ENCODE measurements at places on chromosomes 6 and 20.

- DNase-seq, result no peak
Observed at GRCh38 chr20:51804754-51805153, 2.4 kb upstream of the SALL4 start.

DNA sequence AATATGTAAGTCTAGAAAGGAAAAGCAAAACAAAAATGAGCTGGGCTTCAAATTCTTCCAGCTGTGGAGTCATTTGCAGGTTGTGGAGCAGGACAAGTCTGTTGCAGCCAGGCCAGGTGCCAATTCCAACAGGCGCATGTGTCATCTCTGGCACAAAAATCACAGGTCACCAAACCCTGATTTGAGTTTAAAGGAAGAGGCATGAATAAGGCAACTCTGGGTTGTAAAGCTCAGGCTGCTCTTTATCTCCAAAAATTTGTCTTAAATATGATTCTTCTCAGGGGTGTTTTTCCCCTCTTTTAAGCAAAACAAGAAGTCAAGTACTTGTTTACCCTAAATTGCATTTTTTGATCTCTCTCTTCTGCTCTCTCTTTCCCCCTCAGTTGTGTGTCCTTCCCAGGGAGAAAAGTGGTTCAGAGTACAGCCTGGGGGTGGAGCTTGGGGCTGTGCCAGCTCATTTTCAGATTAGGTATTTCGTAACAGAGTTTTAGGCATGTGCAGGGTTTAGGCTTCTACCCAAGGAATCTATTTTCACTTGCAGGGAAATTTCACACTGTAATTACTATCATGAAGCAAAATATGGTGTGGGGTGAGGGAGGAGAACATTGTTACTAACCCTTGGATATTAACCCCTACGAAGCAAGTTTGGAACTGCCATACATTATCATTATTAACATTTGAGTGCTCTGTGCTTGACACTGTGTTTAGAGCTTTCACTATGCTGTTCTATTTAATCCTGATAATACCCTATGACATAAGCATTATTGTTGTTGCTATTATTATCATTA is 8.3 kb upstream of the NCOA3 start:
- peak; percentile 50 for DNase-seq

GRCh38 chr6:44256775-44257024 is 628 bp downstream of the SLC35B2 start:
- no peak for DNase-seq

DNA sequence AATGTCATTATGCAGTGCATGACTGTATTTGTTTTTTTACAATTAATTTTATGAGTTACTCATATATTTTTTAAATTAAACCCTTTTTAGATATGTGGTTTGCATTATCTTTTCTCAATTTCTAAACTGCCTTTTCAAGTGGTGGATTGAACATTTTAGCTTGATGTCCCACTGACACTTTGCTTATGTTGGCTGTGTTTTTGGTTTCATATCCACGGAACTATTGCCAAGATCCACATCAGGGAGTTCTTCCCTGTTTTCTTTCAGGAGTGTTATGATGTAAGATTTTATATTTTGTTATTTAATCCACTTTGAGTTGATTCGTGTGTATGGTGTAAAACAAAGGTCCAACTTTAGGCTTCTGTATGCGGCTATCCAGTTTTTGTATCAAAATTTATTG is 1144.9 kb upstream of the EYS start:
- no peak for DNase-seq

GRCh38 chr6:20565342-20565741 is 31.1 kb downstream of the CDKAL1 start:
- DNase-seq, result no peak

DNA sequence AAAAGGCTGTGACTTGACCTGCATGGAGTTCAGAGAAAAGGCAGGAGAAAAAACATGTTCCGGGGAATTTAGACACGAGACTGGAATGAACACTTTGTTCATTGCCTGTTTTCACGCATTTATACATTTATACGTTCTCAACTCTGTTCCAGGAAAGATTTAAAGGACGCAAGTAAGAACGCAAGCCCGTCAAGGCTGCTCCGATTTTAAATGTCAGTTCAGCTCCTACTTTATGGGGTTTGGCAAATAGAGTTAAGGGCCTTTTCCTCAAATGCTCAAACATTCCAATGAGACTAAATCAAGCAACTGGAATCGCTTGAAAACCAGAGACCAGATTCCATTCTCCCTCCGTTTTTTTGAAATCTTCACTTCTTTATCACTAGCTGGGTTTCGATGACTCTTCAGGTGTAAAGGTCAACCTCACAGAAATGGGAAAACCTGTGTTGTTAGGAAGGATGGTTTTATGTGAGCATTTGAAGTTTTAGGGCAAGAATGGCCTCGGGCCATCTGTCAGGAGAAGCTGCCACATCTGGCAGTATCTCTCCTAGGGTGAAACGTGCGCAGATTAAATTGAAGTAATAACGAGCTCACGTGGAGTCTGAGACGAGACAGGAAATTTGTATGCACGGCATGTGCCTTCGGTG is 24.9 kb downstream of the TTLL2 start:
- no peak for DNase-seq

- DNase-seq, result no peak
Observed at GRCh38 chr20:8372824-8373380, 240.8 kb downstream of the PLCB1 start.

DNA sequence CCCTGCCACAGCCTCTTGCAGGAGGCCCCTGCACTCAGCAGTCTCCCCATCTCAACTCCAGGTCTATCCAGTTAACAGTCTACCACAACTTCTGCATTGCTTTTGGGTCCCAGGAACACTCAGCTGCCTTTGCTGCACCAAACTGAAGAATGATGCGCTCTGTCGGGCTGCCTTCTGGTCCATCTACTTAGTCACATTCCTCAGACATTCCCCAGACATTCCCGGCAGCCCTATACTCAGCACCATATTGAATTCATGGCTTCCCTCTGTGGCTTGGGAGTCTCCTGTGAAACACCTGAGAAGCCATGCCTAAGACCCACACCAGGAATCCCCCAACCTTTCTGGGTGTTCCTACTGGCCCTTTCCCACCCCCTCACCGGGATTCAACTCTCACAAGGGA is 99.6 kb upstream of the COL21A1 start:
- DNase-seq, result no peak

GRCh38 chr6:107458672-107459282 is 587 bp downstream of the PDSS2 start:
- DNase-seq, result peak; percentile 27

- no peak for DNase-seq
Observed at GRCh38 chr6:11538819-11539468, 1.4 kb downstream of the TMEM170B start.

GRCh38 chr6:150099546-150099945 is 30.6 kb upstream of the ULBP3 start:
- no peak for DNase-seq

GRCh38 chr6:139443231-139444112 is 69.0 kb upstream of the CITED2 start:
- DNase-seq, result no peak

DNA sequence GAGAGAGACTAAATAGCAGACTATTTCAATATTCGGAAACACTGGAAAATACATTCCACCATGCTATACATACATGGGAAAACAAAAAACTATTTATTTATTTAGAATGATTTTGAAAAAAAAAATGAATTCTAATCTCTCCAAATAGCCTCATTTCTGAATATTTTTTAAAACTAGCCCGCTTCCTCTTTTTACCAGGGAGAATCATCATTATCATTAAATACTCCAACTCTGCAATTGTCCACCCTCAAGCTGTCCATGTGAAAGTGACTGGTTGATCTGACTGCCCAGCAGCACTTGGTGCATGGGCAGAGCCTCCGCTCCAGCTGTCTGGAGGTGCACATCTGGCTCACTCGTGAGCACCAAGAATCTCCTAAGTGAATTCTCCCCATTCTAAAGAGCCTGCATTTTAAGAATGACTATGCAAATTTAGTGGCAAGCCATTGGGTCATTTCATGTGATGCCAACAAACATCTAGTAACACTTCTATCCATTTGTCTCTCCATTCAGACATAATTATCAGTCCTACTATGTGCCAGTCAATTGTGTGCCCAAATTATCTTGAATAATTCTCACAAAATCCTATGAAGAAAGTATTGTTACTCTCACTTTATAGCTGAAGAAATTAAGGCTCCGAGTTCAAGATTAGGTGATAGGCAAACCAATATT is 64.8 kb downstream of the INSM1 start:
- no peak for DNase-seq

DNA sequence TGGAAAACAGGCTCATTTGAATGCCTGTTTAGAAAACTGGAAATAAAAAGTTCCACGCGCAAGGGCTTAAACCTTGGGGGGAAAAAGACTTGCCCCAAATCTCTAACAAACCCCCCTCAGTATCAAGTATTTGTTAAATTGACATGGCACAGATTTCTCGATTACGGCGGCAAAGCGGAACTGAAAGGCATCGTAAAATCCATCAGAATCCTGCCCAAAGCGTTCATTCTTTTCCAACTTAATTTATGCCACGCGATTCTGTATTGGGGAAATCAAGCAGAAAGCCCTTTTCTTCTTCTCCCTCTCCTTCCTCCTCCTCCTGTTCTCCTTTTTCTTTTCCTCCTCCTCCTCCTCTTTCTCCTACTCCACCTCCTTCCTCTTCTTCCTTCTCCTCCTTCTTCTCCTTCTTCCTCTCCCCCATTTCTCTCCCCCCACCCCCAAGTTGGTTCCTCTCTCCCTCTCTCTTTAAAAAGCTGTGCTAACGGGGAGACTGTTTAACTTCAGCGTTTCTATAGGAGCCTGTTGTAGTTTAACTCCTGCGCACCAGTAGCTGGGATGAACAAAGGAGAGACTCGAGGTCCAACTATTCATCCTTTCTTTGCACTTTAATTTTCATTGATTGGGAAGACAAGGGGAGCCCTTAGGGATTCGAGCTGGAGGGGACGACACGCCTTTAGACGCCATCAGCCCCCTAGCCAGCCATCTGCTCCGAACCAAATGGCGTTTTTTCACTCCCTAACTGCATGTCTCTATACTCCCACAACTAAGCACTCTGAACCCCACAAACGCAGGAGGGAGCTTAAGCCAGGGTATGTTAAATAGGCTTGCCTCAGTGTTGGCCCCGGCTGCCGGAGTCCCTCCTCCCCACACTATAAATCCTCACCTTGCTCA is 2.7 kb upstream of the DLL1 start:
- no peak for DNase-seq

DNA sequence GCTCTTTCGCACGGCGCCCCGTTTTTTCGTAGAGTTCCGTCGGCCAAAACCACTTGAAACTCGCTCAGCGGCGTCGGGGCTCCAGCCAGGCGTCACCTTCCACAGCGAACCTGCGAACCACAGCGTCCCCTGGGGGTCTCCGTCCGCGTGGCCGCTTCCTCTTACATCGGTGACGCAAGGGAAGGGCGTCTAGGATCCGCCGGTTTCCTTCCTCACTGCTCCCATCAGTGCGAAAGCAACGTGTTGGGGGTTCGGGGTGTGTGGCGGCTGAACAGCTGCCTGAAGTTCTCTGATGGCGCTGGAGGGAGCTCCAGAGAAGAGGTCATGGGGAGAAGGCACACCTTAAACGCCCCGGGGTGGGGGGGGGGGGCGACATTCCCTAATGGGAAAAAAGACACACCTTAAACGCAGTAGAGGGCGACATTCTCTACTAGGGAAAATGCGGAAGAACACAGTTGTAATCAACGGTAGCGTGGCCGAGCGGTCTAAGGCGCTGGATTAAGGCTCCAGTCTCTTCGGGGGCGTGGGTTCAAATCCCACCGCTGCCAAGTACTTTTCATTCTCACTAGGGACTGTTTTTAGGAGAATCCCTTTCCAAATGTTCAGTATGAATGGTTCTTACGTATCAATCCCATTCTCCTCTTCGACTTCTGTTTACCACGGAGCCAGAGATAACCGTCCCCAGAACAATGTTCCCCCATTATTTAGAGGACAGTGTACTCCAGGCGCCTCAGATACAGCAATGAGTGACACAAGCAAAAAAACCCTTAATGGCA is 16.4 kb downstream of the ZNF311 start:
- DNase-seq, result no peak

- no peak for DNase-seq
Observed at GRCh38 chr20:42641886-42642285, 547.8 kb downstream of the PTPRT start.

GRCh38 chr6:155023717-155024116 is 28.6 kb downstream of the TIAM2 start:
- DNase-seq, result no peak

GRCh38 chr6:116060572-116061283 is at the start of gene FRK:
Gene FRK (minus strand): TSS chr6:116060891. CDS start chr6:116060311, 580 bp downstream.
- DNase-seq, result no peak

- DNase-seq, result no peak
Observed at GRCh38 chr20:4949833-4950178, 51.5 kb downstream of the SLC23A2 start.

DNA sequence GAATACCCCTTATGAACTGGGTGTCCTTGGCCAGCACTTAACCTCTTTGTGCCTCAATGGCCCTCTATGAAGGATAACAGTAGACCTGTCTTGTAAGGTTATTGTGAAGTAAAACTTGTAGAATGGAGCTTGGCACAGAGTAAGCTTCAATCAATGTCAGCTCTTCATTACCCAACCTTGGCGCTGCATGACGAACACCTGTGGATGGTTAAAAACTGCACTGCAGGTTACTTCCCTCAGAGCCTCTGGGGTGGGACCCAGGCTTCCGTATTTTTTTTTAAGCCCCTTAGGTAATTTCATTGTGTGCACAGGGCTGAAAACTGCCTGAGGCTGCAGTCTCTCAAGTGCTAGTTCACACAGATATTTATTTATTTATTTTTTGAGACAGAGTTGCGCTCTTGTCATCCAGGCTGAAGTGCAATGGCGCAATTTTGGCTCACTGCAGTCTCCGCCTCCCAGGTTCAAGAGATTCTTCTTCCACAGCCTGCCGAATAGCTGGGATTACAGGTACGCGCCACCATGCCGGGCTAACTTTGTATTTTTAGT is 42.8 kb upstream of the SLC23A2 start:
- no peak for DNase-seq

DNA sequence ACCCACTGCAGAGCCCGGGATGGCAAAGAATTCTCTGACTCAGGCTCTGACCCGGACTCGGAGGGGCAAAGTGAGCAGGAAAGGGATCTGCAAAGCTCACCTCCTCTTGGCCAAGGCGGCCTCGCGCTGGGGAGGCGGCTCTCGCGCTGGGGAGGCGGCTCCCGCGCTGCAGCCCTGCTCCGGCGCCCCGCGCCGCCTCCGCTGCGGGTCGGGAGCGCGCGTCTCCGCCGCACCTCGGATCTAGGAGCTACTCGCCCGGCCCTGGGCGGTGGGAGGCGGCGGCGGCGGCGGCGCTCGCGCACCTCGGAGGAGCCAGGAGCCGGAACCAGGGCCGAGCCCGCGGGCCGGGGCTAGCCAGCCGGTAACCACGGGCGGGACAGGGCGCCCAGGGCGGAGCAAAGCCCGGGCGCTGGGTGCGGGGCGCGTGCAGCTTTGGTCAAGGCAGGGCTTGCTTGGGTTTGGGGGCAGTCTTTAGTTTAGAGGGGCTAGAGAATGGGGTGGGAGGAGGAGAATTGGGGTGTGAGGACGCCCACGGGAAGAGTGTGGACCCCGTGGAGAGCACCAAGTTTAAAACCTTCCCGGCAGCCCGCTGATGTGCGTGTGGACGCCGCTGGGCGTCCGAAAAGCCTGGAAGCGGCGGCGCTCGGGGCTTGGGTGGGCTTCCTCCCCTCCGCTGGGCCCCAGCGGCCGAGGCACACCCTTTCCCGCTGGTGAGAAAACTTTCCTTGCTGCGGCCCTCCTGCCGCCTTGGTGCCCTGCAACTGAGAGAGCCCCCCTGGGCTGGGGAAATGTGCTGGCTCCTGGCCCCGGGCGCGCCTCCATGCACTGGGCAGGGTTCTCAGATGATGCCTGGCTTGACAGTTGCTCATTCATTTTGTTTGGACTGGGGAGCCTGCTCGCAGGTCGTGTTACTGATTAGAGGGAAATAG is at the start of gene MRAP2:
TSS of gene MRAP2 (plus strand) at position 250 of the 929 bp plus-strand sequence. CDS start 21,547 bp downstream, outside the sequence.
- peak; percentile 8 for DNase-seq

Measured in hepatic stellate cell (primary cell).